Activated CD4-positive, alpha-beta T cell treated with anti-CD3 and anti-CD28 coated beads for 1 hour (primary cell): ENCODE measurements at places on chromosomes 1 and 21.

DNA sequence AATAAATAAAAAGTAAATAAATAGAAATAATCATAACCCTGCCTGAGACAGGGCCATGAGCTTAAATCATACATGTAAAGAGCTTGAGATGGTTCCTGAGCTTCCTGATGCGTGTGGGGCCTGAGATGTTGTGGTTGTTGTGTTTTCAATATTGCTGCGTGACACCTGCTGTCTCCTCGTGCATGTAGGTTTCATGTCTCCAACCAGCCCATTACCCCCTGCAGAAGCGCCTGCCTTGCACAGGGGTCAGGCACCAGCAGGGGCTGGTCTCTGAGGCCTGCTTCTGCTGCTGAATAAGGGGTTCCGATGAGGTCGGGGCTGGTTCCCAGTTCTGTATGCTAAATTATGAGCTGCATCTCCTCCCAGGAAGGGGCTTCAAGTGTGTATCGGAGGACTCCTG is 15.9 kb downstream of the UMODL1 start:
- DNase-seq: no peak

DNA sequence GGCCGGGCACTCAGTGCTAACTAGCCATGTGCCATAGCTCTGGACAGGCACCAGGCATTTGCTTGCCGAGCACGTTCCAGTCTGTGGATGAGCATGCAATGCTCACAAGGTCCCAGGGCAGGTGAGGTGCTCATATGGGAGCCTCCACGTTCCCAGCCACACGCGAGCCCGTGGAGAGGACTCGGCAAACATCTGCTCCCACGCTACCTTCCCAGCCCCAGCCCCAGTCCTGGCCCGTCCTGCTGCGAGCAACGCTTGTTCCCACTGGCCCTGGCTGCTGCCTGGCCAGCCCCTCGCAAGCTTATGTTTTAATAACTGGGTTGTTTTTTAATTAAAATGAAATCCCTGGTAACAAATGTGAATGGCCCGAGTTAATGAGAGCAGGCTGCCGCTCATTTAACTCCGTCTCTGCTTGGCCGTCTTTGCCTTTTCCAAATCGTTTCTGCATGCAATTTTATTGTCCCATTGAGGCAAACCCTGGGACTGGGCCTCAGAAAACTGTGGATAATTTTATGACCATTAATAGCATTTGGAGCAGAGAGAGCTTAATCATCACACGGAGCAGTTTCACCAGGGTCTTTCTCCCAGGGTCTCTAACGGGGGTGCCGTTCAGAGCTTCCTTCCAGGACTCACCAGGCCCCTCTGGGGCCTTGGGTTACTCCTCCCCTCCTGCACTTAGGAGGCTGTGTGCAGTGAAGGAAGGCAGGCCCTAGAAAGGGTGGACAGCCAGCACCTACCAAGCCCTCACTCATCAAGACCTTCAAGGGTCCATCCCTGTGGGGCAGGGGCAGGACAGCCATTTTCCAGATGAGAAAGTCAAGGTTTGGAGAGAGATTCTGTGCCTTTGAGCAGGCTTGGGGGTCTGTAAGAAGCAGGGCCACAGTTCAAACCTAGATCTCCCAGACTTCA is 136.8 kb downstream of the GLIS1 start:
- no peak for DNase-seq

DNA sequence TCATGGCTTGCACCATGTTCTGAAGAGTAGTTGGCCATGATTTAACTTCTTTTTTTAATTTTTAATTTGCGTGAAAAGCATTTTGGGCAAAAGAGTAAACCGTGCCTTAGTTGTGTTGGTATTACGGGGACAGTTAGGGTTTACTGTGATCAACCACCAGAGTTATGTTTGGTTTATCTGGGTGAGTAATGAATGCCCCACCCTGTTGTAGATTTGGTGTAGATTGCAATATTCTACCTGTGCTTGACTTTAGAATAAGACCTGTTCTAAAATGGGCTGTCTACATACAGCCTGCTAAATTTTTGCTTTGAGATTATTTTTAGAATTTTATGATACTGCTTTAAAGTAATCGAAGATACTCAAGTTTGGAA is 1.4 kb downstream of the USP25 start:
- DNase-seq: no peak

DNA sequence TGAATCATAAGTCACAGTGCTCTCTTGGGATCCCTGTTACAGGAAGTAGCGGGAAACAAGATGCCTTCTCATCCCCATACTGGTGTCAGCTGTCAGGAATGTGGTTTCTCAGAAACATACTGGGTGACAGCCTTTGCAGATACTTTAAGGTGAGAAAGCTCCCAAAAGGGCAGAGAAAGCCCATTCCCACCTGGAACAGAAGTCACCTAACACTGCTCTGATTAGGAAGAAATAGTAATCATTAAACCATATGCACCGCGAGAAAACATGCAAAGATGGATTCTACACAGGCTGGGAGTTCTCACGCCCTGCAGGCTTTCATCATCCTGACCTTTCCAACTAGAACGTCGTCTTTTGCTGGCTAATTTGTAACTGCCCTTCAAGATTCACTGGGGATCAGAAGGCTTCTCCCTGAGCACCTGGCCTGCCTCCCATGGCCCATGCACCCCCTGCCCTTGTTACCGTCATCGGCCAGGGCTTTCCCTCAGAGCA is 46.2 kb upstream of the SLC44A3 start:
- DNase-seq: no peak

GRCh38 chr1:62265956-62266935 is 53.0 kb downstream of the KANK4 start:
- no peak for DNase-seq

GRCh38 chr1:40951943-40952743 is 27.4 kb upstream of the CTPS1 start:
- peak; percentile 39 for DNase-seq

DNA sequence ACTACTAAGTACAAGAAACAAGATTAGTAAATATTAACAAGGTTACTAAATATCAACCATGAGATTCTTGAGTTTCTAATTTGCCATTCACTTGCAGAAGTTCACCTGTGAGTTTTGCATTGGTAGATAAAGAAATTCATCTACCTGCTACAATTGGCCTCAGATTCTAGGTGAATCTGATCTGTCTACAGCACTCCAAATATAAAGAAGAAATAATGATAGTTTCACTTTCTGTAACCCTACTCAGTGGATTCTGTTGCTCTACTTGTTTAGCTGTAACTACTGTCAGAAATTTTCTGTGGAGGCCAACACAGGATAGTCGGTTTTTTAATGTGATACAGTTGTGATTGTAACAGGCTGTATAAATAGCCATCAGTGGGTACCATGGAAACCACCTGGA is 118.6 kb downstream of the NR5A2 start:
- DNase-seq: no peak

GRCh38 chr1:99969260-99969728 is 502 bp upstream of the SLC35A3 start:
- DNase-seq: no peak

GRCh38 chr1:151989211-151989862 is 4.3 kb downstream of the S100A10 start:
- DNase-seq: peak; percentile 23

DNA sequence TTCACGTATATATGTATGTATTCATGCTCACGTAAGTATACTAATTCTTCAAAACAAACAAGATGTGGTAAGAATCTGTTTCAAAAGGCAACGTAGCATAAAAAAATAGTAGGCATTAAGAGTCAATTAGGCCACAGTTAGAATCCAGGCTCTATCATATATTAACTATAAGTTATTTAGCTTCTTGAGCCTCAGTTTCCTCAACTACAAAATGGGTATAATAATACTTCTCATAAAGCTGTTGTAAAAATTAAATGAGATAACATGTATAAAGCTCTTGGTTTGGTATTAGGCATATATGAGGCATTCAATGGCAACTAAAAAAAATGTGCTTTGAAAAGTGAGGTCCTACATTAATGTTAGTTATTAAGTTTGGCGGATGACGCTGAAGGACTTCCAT is 9.2 kb downstream of the B3GALNT2 start:
- DNase-seq: no peak

- DNase-seq: no peak
Measured at GRCh38 chr1:155982106-155982505, 3.8 kb upstream of the ARHGEF2 start.

DNA sequence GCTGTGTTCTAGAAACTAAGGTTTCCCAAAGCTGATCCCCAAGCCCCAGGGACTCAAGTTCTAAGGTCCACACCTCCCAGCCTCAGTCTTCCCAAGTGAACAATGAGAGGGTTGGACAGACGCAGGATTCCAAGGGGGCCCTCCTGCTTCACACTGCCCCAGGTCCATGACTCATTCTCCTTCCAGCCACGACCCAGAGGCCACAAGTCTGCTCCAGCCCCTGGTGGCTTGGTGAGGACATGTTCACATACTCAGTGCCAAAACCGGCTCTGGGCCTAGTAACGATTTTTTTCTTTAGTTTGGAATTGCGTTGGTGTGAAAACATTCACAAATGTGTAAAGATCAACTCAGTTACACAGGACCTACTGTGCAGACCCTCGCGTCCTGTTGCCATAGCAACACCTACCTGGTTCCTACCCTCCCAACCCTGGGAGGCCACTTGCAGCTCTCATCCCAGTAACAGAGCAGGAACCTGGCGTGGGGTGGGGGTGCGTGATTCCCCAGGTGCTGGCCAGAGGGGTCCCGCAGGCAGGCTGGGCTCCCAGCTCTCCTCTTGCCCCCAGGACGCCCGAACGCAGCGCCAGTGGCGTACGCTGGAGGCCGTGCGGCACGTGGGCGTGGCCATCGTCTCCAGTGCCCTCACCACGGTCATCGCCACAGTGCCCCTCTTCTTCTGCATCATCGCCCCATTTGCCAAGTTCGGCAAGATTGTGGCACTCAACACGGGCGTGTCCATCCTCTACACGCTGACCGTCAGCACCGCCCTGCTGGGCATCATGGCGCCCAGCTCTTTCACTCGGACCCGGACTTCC is 57.0 kb downstream of the DISP3 start:
- no peak for DNase-seq

- no peak for DNase-seq
Measured at GRCh38 chr1:87394513-87394912, 65.8 kb downstream of the LMO4 start.

DNA sequence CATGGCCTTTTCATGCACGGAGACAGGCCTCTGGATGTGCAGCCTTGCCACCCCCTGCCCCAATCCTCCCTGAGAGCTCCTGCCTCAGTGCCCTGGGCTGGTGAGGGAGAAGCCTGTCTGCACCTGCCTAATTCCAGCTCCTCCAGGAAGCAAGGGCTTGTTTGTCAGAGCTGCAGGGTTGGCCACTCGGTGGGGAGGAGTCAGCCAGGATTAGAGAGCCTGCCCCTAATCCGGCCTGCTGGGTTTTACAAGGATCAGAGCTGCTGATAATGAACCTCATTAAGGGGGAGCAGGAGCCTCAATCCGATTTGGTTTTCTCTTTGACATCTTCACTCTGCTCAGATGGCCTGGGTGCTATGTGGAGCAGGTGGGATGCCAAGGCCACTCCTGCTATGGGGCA is 31.9 kb upstream of the LHX4 start:
- DNase-seq: no peak

- no peak for DNase-seq
Measured at GRCh38 chr1:157585984-157586383, 11.9 kb downstream of the FCRL4 start.

DNA sequence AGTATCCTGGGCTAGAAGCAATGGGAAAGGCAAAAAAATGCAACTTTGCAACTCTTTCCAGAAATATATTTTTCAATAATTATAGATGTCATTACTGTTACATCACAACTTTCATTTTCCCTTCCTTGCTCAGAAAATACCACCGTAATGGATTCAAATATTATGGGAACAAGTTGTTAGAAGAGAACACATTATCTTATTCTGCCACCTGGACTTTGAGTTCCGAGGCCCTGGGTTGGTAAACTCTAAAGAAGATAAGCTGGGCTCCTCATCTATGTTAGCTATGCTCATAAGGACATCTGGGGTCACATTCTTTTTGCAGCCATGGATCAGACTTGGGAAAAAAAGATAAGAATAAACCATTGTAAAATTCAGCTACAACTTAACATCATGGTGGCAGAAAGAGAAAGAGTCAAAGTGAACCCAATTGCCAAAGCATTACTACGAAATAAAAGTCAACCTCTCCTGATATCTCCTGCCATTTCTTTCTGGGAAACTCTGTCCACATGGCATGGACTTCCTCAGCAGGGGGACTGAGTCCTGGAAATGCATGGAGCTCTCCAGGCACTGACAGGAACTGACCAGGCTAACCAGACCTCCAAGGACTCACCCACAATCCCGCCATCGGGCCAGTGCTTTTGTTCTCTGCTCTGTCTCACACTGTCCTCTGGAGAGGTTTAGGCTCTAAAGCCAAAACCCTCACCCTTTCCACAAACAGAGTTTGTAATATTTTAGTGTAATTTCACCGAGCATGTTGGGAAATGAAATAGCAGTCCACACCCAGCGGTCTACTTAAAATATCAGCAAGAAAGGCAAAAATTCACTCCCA is 499.1 kb upstream of the RUNX1 start:
- no peak for DNase-seq

DNA sequence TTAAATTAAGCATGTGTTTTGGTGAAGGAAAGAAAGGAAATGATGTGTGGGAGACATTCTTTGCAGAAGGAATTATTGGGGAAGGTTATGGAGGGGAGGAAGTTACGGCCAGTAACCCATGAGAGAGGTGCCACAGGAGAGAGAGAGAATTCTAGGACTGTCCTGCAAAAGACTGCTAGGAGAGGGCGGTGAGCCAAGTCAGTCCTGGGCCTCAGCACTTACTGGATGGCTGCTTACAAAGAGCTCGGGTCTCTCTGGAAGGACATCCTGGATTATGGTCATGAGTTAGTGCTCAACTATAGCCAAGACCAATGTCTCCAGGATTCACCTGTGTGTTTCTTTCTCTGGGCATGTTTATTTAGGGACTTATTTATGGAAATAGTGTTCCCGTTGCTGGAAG is 74.4 kb upstream of the HSD17B7 start:
- no peak for DNase-seq
